ENCODE measurements at places on chromosomes 12 and 14. TPM values are rescaled to one million over a fixed set of nuclear protein-coding genes. Genes with fewer than 3 reads are reported as not detected.

CLEC1B gene
- not detected for total RNA-seq

MFAP5 gene
- total RNA-seq, result not detected

SPX gene
- total RNA-seq, result 2.0 TPM

FOXJ2 gene
- 10.4 TPM for total RNA-seq

PLCZ1 gene
- total RNA-seq, result not detected

GNB3 gene
- 2.0 TPM for total RNA-seq

EFS gene
- total RNA-seq, result not detected

PPP4R4 gene
- 0.22 TPM for total RNA-seq

CLEC4E gene
- total RNA-seq, result 0.07 TPM

AKAP3 gene
- total RNA-seq, result 0.10 TPM

FITM1 gene
- 0.13 TPM for total RNA-seq

AMN gene
- total RNA-seq, result 0.16 TPM

CLMN gene
- total RNA-seq, result 4.6 TPM

OTOGL gene
- not detected for total RNA-seq

TMEM119 gene
- not detected for total RNA-seq

CDH24 gene
- 4.2 TPM for total RNA-seq

LPAR5 gene
- 0.59 TPM for total RNA-seq

DEGS2 gene
- total RNA-seq, result 1.2 TPM

STRAP gene
- total RNA-seq, result 191 TPM

KERA gene
- total RNA-seq, result not detected

RESF1 gene
- total RNA-seq, result 31.5 TPM

BMAL2 gene
- total RNA-seq, result 26.0 TPM

SPPL3 gene
- 53.3 TPM for total RNA-seq

STYK1 gene
- 0.23 TPM for total RNA-seq

BCL11B gene
- total RNA-seq, result 0.26 TPM

INTS13 gene
- total RNA-seq, result 28.3 TPM

CLEC2D gene
- 0.83 TPM for total RNA-seq

IGFBP6 gene
- total RNA-seq, result 148 TPM

GPR65 gene
- not detected for total RNA-seq

NRXN3 gene
- total RNA-seq, result 1.2 TPM

TMEM106C gene
- total RNA-seq, result 109 TPM

AICDA gene
- total RNA-seq, result 0.15 TPM

SCN8A gene
- total RNA-seq, result 2.5 TPM

HOXC11 gene
- total RNA-seq, result 0.51 TPM

GALNT16 gene
- total RNA-seq, result 3.6 TPM

SALL2 gene
- 1.4 TPM for total RNA-seq

RIC8B gene
- total RNA-seq, result 9.8 TPM

RHEBL1 gene
- total RNA-seq, result 6.3 TPM

KRT77 gene
- total RNA-seq, result not detected

ANKRD9 gene
- total RNA-seq, result 9.6 TPM

ADAM20 gene
- total RNA-seq, result not detected

CABP1 gene
- total RNA-seq, result 0.14 TPM

TCL1A gene
- total RNA-seq, result not detected

SYNE3 gene
- 0.26 TPM for total RNA-seq

RXYLT1 gene
- total RNA-seq, result 28.6 TPM

PRB3 gene
- not detected for total RNA-seq

Measured in A549 treated with CpdA at 1 μM for 4 hours (cell line).